ENCODE measurements at places on chromosomes 2 and 18.
A peak's percentile ranks its signal among the peaks of the same experiment; 100 is the strongest.

GRCh38 chr18:71028285-71028762, 739.5 kb downstream of the SOCS6 start:
- DNase-seq, result peak; percentile 9

GRCh38 chr2:207423886-207424285, 105.9 kb upstream of the CREB1 start:
- no peak for DNase-seq

DNA sequence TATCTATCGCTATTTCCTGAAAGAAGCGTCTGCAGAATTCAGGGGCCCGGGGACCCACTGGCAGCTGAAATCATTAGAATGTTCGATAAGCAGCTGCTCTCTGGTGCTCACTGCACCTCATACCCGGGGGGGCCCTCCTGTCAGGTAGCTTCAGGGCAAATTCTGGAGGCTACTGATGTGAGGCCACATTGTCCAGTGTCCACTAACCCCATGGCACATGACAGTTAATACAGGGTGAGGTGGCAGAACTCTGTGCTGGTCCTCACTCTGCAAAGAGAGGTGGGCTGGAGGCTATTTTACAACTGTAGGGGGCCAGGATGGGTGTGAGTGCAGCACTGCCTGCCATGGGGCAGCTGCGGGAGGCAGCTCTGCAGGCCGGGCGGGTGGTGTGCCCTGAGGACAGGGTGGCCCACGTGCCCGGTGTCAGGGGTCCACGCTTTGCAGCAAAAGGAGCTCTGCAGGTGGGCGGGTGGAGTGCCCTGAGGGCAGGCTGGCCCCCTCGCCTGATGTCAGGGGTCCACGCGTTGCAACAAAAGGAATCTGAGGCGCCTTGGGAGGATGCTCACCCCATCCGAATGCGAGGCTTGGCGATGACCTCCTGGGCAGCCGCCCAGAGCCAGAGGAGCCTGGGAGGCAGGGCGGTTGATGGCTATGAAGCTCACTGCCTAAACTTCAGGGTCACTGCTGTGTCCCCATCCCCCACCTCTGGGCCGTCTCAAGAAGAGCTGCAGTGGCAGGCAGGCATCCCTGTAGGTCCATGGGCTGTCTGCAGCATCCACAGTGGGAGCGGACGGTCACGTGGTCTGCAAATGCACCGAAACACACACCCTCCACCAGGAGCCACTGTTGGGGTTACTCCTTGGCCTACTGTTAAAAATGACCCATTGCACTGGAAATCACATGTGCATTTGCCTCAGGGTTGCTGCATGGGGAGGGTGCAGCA, 207.0 kb upstream of the SALL3 start:
- no peak for DNase-seq

- no peak for DNase-seq
Measured at GRCh38 chr2:164824872-164825271, 16.8 kb downstream of the COBLL1 start.

GRCh38 chr2:121019071-121019470, 265.9 kb downstream of the TFCP2L1 start:
- DNase-seq, result no peak

- DNase-seq, result no peak
Measured at GRCh38 chr2:19631871-19632270, 269.9 kb downstream of the TTC32 start.

GRCh38 chr2:127014224-127014623, 92.7 kb downstream of the BIN1 start:
- no peak for DNase-seq

- no peak for DNase-seq
Measured at GRCh38 chr18:27004056-27004829, 138.7 kb upstream of the AQP4 start.

DNA sequence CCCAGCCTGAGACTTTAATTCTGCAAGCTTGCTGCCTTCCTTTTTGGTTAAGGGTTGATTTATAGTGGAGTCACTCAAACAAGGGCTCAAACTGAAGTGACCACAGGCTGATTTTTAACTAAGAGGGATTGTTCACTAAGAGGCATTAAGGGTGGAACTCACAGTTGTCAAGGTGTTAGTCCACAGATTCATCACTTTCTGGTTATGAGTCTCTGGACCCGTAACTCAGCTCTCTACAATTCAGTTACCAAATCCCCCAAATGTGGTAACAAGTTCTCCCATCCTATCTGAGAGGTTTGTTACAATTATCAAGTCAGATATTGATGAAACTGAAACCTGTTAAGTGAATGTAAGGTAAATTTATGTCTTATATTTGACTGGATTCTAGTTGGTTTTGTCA, 185.9 kb upstream of the KLHL14 start:
- DNase-seq, result no peak
